ENCODE measurements at places on chromosomes 3 and 15.

GRCh38 chr15:41836073-41836472 is 2.6 kb upstream of the PLA2G4B start:
- DNase-seq = no peak

- DNase-seq = no peak
Observed at GRCh38 chr3:190697901-190698300, 164.6 kb downstream of the GMNC start.

- DNase-seq = no peak
Observed at GRCh38 chr3:126746395-126747177, 42.5 kb downstream of the CHCHD6 start.

DNA sequence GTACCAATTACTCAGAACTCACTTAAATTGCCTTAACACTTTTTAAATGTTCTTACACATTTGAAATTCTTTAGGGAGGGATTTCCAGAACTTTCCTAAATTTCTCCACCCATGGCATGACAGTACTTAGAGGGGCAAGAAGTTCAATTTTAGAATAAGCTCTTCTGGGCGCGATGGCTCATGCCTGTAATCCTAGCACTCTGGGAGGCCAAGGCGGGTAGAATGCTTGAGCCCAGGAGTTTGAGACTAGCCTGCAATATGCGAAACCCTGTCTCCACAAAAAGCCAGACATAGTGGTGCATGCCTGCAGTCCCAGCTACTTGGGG is 10.6 kb downstream of the FAM131A start:
- no peak for DNase-seq

Data from activated CD8-positive, alpha-beta memory T cell treated with anti-CD3 and anti-CD28 coated beads, Interleukin-2, amount 50 U/mL, for 4 hours (primary cell).